ENCODE measurements at places on chromosomes 12 and 14.

DNA sequence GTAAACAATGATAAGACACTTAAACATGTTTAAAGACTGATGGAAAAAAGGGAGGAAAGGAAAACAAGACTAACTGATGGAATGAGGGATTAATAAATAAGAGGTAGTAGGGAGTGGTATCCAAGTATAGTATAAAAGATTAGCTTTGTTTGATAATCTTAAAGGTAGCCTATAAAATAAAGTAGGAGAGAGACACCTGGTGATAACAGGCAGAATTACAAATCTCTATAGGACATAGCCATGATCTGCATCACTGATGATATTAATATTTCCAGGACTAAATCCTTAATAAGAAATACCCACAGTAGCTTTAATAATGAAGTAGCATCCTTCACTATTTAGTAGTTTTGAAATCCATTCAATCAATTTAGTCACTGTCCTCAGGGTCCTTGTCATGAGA lies 30.4 kb downstream of the DLGAP5 start:
- peak; percentile 43 for DNase-seq

DNA sequence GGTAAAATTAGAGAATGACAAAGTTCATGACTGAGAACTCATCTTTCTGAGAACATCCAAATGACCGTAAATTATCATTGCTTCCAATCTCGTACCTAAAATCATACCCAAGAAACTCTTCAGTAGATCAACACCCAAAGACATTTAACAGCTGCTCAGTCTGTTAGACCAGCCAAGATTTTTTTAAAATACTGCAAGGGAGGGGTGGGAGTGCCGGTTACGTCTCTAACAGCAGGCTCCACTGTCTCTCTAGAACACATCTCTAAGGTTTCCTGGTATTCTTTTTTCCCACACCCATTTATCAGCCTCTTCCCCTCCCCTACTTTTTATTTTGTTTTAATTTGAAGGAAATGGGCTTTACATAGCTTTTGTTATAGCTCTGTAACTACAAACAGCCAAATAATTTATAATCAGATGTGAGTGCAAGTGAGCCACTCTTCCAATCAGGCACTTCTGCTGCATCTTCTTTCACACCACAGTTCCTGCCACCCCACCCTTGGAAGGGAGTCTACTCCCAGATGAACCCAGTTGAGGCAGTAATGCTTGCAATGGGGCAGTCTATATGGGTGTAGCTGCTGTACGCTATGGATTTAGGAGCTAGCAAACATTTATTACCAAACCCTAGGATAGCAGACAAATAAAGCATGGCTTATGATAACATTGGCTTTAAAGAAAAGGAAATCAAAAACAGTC lies 21.9 kb downstream of the PTPRB start:
- DNase-seq: no peak

DNA sequence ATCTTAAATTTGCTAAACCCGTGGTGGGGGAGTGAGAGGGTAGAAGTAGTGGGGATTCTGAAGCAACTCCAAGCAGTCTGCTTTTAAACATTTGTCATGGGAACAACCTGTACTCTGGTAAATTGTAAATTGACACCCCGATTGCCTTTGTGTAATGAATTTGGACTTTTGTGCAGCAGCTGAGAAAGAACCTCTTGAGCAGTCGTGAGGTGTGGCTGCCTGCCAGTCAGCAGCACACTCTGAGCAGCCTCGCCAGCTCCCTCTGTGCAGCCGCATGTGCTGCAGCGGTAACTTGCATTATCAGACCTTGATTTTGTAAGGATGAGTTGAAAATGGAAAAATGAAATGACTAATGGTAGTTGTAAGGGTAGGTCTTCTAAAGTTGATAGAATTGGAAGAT lies 74.3 kb downstream of the SUSD6 start:
- DNase-seq: no peak

- no peak for DNase-seq
Observed at GRCh38 chr14:64807551-64807950, 72.2 kb downstream of the SPTB start.

DNA sequence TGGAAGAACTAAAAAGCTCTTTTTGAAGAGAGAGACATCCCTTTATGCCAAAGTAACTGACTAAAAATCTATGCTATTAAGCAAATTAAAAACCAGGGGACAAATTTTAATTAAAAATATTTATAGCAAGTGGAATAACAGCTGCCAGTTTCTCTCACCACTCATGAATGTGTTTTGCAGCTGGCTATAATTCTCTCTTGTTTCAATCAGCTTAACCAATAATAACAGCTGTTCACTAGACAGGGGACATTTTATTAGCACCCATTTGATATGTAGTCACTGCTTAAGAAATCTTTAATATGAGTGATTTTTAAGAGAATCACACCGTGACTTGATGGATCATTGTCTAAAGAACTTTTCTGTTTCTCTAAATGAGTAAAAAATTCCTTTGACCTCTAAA lies 34.2 kb upstream of the KRR1 start:
- no peak for DNase-seq

- DNase-seq: no peak
Observed at GRCh38 chr12:109999983-110000505, 814 bp downstream of the ANKRD13A start.

DNA sequence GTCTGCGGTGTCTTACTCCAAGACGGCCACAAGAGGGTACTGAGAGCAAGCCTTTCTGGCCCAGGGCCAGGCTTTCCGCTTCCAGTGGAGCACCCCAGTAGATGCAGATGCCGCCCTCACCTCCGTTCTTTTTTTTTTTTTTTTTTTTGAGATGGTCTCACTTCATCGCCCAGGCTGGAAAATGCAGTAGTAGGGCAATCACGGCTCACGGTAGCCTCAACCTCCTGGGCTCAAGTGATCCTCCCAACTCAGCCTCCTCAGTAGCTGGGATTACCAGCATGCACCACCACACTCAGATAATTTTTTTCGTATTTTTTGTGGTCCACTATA lies 5.6 kb upstream of the LBHD2 start:
- peak; percentile 76 for DNase-seq

DNA sequence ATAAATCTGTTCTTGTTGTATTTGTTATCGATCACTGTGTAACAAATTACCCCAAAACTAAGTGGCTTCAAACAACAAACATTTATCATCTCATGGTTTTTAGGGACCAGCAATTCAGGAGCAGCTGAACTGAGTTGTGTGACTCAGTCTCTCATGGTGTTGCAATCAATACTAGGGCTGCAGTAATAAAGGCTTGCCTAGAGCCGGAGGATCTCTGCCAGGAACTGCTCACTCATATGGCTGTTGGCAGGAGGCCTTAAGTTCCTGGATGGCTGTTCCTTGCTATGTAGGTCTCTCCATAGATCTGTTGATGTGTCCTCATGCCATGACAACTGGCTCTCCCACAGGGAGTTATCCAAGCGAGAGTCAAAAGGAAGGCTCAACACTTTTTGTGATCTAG lies 3.8 kb upstream of the PSMC6 start:
- no peak for DNase-seq

DNA sequence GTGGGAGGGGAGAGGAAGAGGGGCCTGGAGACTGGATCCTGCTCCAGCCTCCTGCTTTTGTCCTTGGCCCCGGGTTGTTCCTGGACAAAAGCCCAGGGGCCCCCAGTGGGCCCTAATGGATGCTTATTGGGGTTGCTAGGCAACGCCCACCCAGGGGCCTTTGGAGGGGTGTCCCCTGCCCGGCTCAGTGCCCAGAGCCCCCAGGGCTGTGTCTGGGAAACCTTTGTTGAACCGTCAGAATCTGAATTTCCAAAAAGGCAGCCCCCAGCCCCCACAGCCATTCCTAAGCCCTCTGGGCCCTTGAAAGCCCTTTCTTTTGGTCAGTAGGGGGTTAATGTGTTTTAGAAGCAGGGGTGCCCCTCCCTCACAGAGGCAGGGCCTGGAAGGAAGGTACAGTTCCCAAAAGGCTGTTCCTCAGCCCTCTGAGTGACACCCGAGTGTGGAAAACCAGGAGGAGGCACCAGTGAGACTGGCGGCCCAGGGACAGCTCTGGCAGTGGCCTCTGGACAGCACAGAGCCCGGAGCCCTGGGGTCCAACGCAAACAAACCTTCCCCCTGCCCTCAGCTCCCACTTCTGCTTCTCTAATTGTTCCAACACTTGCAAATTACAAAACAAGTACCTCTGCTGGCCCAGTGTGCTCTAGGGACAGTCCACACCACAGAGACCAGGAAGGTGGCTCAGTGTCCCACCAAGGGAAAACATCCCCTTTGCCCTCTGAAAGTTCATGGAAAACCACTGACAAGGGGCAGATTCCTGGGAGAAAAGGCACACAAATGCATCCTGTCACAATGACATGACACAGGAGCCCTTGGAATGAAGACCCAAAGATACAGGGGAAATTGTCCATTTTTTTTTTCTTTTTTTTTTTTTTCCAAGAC lies 19.4 kb downstream of the HHIPL1 start:
- no peak for DNase-seq

- DNase-seq: no peak
Observed at GRCh38 chr12:111318450-111318849, 50.4 kb downstream of the PHETA1 start.

GRCh38 chr14:64465831-64466554 lies 694 bp downstream of the AKAP5 start:
- no peak for DNase-seq

GRCh38 chr12:13504736-13505135 lies 308.2 kb downstream of the EMP1 start:
- DNase-seq: no peak

DNA sequence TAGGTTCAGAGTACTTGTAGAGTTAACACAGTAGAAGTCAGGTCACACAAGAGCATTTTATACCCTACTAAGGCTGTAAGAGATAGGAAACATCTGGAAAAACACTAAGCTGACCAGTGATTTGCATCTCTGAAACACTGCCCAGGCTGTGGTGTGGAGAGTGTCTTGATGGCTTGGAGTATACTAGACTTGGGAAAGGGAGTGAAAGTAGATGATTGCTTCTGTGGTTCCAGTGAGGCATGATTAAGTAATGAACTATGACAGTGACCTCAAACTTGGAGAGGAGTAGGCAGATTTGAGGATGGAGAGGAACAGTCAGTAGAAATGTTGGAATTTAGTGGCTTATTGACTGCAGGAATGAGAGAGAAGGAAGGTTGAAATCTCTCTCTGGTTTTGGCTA lies 201.2 kb downstream of the FLRT2 start:
- no peak for DNase-seq

DNA sequence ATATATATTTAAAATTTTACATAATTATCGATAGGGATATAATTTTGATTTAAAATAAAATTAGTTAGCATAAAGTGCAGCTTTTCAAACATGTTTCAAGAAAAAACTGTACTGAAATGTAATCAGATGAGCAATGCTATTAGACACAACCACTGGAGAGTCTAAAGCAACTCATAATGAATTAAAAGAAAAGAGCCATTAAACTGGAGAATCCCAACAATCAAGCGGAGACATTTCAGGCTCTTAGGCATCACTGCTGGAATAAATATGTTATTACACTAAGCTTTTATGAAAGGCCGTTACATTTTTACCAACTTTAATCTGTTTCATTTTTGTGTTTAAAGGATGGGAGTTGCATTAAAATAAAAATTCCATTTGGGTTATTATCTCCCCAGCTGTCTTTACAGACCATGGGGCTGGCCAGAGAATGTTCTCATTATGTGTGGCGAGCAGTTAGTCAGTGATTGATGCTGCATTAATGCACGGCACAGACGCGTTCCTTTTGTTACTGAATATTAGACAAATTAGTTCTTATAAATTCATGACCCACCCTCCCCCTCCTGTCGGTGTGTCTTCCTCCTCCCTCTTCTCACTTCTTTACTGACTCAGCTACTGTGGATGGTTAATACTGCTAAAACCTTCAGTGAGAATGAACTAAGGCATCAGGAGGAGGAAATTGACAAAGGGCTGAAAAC lies 156.8 kb downstream of the PDZRN4 start:
- peak; percentile 29 for DNase-seq

- DNase-seq: peak; percentile 75
Observed at GRCh38 chr12:95100264-95101190, 27.1 kb upstream of the NR2C1 start.

DNA sequence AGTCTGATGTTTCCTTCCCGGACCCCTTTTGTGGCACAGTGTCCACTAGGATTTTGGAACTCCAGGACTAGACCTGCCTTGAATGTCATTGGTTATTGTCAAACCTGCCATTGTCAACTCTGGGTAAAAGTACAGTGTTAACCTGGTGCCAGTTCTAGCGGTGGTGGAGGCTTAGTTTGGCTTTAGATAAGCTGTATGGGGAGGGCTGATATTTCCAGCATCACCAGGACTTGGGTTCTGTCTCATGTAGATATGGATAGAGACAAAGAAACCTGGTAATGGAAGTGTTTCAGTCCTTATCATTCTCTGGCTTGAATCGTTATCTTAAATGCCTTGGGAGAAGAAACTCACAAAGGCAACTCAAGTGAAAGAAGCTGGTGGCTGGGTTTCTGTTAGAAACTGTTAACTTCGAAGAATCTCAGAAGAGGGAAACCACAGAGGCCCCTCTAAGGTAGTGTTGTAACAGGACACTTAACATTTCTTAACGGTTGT lies 10.6 kb downstream of the CHST11 start:
- DNase-seq: no peak

DNA sequence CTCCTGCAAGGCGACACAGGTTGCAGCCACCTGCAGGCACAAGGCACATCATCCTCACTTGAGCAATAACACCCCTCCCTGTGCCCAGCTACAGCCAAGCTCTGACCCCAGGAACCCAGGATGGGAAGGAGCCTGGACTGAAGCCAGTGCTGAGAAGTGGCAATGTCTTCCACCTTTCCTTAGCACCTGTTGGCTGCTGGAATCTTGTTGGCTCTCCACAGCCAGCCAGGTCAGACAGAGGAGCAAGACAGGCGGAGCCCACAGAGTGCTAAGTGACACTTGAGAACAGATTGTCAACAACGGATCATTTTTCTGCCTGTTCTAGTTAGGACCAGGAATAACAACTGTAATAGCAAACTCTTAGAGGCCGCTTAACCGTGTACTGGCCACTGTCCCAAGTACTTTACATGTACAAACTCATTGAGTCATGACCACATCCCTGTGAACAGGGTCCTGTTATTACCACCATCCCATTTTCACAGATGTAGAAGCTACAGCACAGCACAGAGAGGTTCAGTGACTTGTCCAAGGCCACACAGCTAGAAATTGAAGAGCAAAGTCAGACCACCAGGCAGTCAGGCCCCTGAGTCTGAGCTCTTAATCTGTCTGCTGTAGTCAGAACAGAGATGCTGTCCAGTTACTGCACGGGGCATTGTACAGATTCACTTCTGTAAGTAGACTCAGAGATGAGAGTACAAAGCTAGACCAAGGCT lies 45.6 kb downstream of the RNFT2 start:
- no peak for DNase-seq

GRCh38 chr12:72077111-72077820 lies 138.6 kb downstream of the TPH2 start:
- no peak for DNase-seq

GRCh38 chr14:68509188-68509983 lies 283.5 kb downstream of the ZFP36L1 start:
- DNase-seq: no peak

GRCh38 chr14:93108105-93108504 lies 7.6 kb downstream of the ITPK1 start:
- DNase-seq: no peak
